Activated CD8-positive, alpha-beta memory T cell treated with anti-CD3 and anti-CD28 coated beads for 1 hour (primary cell): ENCODE measurements at places on chromosomes 3 and 15.

- DNase-seq: no peak
Measured at GRCh38 chr3:52893723-52894122, 3.6 kb downstream of the STIMATE start.

GRCh38 chr3:99373846-99374210, 264.6 kb upstream of the COL8A1 start:
- no peak for DNase-seq

- DNase-seq: no peak
Measured at GRCh38 chr3:106485217-106485616, 616.4 kb upstream of the CBLB start.

GRCh38 chr15:42879443-42879842, 41.1 kb downstream of the TTBK2 start:
- DNase-seq: no peak

DNA sequence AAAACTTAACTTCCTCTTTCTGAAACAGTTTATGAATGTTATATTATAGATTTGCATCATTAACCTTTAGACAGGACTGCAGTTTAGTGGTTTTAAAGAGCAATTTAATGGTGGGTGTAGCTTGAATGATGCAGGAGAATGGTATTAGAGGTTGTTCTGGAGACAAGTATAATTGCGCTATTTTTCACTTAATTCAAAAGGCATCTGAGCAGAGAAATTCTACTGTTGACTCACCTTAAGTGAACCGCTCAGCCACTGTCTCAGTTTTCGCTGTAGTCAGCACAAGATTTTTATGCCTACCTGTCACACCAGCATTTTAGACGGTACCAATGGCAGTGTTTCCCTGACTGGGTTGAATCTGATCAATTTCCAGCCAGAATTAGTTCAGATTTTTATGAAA, 348.8 kb upstream of the DCBLD2 start:
- no peak for DNase-seq

GRCh38 chr15:55879181-55879580, 114.2 kb downstream of the NEDD4 start:
- no peak for DNase-seq

GRCh38 chr15:63519041-63519440, 14.6 kb downstream of the USP3 start:
- DNase-seq: no peak

- DNase-seq: no peak
Measured at GRCh38 chr3:48428572-48429316, 1.1 kb downstream of the PLXNB1 start.

GRCh38 chr3:179391906-179392305, 44.4 kb downstream of the MFN1 start:
- no peak for DNase-seq

DNA sequence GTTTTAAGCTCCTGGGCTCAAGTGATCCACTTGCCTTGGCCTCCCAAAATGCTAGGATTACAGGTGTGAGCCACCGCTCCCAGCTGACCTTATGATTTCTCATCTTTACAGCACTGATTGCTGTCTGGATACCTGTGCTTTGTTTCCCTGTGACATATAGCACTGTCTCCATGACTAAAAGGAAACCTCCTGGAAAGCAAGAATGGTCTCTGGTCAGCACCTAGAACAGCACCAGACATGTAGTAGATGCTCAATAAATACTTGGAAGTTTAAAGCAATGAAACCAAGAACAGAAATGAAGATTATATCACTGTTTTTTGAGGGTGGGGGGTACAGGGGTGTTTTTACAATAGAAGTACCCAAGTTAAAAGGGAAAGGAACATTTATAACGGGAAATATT, 156.8 kb upstream of the ADAMTS9 start:
- no peak for DNase-seq

- no peak for DNase-seq
Measured at GRCh38 chr3:85258819-85259218, 300.0 kb downstream of the CADM2 start.

DNA sequence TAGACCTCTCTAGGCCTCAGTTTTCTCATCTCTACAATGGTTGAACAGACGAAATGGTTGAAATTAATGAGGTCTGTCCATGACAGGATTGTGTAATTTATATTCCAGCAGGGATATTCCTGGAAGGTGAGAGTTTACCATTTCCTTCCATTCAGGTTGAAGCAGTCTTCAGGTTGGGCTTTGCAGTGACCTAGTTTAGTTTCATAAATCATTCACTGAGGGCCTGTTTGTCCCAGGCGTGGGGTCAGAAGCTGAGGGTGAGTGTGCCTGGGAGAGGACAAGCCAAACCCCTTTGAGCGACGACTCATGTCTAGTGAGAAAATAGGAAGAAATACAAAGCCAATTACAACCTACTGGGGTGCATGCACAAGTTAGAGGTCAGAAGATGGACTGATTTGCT, 57.2 kb upstream of the CACNA2D3 start:
- no peak for DNase-seq

DNA sequence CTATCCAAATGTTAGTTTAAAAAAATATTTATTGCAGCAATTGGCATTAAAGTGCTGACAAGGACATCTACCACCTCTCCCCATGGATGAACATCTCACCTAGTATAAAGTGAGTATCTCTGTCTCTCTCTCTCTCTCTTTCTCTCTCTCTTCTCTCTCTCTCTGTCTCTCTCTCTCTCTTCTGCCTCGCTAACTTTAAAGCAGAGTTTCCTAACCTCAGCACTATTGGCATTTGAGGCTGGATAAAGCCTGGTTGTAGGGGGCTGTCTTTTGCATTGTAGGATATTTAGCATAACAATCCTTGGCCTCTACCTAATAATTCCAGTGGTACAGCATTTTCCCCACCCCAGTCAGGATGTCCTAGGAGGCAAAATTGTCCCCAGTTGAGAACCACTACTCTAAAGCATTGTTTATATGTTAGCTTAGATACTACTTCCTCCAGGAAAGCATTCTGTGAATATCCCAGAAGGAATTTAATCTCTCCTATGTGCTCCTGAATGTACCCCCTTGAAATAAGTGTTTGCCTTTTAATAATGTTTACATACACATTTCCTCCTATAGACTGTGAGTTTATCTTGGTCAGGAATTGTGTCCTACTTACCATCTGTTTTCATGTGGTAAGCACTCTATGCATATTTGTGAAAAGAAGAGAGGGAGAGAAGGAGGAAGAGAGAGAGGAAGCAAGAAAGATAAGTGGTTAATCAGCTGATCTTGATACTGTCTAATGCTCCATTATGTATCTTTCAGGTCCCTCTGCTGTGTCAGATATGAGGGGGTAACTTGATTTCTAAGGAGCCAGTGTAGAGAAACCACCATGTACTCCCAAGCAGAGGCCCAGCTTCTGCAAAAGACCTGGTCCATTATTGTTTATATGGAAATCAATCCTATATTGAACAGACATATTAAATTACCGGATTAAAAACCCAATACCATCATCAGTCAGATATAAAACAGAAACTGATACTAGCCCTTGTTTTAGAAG, 346.6 kb downstream of the RBMS3 start:
- DNase-seq: no peak

DNA sequence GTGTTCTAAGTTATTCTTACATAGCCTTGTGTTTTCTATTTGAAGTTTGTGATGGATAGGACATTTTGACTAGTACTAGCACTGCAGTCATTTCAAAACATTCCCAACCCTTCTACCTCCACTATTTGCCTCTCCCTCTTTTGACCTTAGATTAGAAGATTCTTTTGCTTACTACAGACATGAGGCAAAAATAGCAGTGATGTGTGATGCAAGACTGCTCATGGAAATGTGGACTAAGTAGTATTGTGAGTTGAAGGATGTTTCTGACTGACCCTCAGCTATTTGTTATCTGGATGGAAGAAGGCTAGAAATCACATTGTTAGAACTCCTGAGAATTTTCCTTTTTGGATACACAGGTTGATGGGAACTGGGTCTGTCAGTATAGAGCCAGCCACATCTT, 45.9 kb downstream of the ATP2C1 start:
- no peak for DNase-seq

GRCh38 chr3:115224687-115225086, 77.6 kb upstream of the ZBTB20 start:
- no peak for DNase-seq

DNA sequence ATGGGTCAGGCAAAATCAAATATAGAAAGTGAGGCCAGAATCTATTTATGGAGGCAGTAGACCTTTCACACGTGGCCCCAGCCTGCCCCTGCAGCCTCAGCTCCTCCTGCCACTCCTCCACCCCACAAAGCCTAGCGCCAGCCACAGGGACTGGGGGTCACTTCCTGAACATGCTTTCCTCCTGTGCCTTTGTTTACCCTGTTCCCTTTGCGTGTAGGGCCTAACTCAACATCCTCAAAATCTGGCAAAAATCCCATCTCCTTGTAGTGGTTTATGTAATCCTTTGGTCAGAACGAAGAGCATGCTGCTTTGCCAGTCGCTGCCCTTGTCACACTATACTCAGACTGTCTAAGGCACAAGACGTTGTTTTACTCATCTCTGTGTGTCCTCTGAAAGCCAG, 39.6 kb downstream of the KBTBD12 start:
- no peak for DNase-seq

DNA sequence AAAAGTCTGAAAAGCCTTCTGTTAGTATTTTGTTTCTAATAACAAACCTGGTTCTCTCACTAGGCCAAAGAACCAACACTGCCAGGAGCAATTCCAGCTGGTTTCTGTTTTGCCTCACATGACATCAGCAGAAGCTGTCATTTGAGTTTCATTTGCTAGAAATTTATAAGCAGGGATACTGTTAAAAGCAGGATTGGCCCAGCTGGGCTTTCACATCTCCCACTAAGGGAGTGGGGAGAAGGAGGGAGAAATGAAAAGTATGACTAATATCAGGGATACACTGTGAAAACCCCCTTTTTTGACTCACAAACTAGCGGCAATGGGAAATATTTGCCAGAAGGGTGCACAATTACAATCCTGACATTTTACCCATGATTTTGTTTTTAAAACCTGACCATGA, 5.3 kb downstream of the CCDC80 start:
- DNase-seq: no peak

GRCh38 chr3:153379516-153379915, 217.5 kb downstream of the RAP2B start:
- no peak for DNase-seq

- no peak for DNase-seq
Measured at GRCh38 chr15:57245130-57245529, 131.2 kb upstream of the CGNL1 start.

DNA sequence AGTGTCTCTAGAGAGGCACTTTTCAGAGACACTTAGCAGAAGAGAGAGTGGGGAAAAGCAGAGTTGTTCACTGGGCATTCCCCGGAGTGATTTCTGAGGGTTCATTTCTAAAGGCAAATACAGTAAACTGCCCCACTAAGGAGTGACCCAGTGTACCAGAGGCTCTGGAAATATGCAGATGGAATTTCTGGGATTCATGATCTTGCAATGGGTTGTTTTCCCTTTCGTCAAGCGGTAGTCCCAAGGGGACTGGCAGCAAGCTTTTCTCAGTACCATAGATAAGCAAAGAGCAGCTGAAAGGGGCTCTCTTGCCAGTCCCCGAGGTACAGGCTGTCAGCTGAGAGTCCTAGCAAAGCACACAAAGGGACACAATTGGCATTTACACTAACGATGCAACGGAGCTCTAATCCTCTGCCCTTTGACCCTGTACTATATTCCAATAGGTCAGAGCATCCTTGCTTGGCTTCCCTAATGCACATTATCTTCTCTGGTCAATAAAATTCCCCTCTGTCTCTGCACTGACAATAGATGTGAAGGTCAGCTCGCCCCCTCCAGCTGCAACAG, 155.6 kb downstream of the SEMA6D start:
- DNase-seq: no peak

GRCh38 chr3:112303764-112304325, 9.8 kb upstream of the SLC9C1 start:
- DNase-seq: no peak

- DNase-seq: no peak
Measured at GRCh38 chr15:31440754-31441311, 114.2 kb downstream of the KLF13 start.

GRCh38 chr3:36697229-36698001, 66.9 kb downstream of the DCLK3 start:
- no peak for DNase-seq
